ENCODE measurements at places on chromosomes 5 and 9.
A peak's percentile ranks its signal among the peaks of the same experiment; 100 is the strongest.

GRCh38 chr5:120457839-120458507 is 6.1 kb upstream of the PRR16 start:
- DNase-seq: no peak

DNA sequence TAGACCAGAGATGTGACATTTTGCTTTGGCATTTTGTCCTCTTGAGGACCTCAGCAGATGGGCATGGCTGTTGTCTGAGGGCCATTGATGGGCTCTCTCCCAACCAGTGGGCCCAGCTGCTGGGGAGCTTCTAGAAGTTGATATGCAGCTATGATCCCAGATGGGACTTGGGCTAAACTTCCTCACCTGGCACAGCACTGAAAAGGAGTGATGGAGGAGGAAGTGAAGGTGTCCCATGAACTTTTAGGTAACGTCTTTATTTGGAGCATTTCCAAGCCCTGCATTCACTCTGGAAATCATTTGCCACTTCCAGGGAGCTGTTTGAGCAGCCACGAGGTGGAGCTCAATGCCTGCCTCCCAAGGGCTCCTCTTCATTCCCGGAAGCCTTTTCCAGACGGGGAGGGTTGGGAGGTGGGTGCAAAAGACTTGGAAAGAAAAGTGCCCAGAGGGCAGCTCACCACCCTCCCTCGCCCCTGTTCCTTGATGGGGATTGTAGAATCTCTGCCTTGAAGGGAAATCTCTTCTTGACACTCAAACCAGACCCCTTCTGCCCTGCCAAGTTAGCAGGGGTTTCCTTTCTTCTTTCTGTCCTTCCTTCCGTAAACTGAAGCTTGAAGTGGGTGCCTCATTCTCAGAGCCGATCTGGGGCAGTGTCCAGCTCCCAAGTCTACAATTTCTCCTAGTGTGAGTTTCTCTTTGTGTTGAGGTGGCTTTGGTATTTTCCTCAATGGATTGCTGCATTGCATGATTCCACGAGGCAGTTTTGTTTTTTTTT is 18.1 kb upstream of the NEUROG1 start:
- no peak for DNase-seq

GRCh38 chr5:131513780-131514179 is 121.2 kb downstream of the RAPGEF6 start:
- DNase-seq: no peak

- peak; percentile 10 for DNase-seq
These were observed 146.4 kb downstream of the HACD4 start for GRCh38 chr9:20884985-20885593.

GRCh38 chr5:175263776-175264175 is 180.2 kb downstream of the DRD1 start:
- no peak for DNase-seq

GRCh38 chr5:146363161-146363874 is 24.7 kb downstream of the POU4F3 start:
- no peak for DNase-seq

- no peak for DNase-seq
These were observed 39.6 kb upstream of the SAP30L start for GRCh38 chr5:154406231-154406630.

DNA sequence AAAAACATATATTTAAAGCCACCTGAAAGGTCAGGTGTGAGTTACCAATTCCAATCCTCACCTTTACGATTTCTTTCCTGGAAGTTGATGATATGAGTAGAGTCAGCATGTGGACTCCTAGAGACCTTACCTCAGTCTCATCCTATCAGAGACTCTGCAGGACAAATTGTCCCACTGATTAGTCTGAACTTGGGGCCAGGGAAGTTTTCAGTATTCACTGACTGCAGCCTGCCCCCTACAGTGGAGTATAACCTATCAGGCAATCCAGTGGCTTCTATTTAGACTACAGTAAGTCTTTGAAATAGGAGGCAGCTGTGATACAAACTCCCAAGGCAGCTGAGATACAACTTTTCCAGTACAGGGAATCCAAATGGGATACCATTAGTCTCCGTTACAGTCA is 449.4 kb upstream of the CDH10 start:
- DNase-seq: no peak

DNA sequence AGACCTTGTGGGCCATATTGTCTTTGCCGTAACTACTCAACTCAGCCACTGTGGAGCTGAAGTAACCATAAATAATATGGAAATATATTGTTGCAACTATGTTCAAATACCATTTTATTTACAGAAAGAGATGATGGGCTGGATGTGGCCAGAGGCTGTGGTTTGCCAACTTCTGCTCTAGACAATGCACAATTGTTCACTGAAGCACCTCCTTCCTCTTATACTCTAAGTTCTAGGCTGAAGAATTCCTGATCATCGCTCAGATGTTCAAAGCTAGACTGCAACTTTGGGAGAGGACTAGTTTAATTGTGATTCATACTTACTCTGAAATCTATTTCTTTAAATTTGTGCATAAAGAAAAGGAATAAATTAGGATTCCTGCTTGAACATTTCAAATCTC is 245.0 kb downstream of the TAF11L14 start:
- no peak for DNase-seq

- DNase-seq: no peak
These were observed 6.8 kb downstream of the FAM219A start for GRCh38 chr9:34451545-34451944.

DNA sequence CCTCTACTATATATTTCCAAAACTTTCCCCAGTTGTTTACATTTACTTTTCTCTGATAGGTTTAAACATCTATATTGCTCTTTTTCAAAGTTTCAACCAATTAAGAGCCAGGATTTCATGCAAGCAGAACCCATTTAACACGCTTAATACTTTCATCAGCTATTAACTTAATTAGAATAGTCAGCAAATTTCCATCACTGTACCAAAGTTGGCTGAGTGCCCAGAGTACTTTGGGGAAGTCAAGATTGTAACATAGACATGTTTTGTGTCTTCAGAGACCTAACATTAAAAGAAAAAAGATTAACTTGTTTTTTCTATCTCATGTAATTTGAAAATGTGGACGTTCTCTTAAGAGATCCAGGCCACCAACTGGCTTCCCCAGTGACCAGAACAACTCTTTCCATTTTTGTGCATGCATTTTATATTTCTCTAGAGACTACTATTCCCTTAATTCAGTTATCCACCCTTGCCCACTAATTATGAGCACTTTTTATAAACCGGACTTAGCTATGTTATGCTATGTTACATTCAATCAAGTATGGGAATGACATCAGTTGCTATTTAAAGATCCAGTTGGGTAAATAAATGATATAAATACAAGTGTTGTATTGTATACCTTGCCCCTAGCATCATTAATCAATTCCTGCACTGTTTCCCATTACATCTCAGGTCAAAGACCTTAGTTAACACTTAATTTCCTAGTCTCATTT is 478.1 kb upstream of the NMUR2 start:
- DNase-seq: no peak

- no peak for DNase-seq
These were observed 158.1 kb upstream of the VCAN start for GRCh38 chr5:83313436-83313835.

DNA sequence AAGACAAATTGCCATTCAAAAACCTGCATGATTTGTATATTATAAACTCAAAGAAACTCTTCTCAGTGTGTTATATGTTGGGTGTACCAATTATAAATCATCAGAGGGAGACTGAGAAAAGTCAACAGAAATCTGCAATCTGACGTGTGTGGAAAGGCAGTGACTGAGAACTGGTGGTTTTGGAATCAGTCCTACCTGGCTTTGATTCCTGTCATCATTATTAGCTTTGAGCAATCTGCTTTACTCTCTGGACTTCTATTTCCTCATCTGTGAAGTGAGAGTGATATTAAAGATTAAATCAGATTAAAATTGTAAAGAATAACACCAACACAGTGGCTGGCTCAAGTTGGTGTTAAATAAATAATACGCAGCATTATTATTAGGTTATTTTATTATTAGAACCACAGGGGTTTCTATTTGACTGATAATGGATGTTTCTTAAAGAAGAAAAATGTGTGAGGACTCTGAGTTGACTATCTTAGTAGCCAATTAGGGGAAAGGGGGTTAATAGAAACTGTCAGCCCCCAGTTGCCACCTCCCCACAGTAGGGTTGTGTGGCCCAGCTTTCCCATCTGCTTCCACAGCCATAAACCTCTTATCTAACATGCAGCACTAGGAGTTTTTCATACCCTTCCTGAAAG is 59.6 kb downstream of the SNCAIP start:
- no peak for DNase-seq
